Stimulated activated CD4-positive, alpha-beta T cell treated with anti-CD3 and anti-CD28 coated beads, Interleukin-15, amount 100 ng/mL, for 48 hours (primary cell): ENCODE measurements at places on chromosomes 7 and 10.

GRCh38 chr10:1197384-1197783, 141.2 kb downstream of the WDR37 start:
- DNase-seq: no peak

DNA sequence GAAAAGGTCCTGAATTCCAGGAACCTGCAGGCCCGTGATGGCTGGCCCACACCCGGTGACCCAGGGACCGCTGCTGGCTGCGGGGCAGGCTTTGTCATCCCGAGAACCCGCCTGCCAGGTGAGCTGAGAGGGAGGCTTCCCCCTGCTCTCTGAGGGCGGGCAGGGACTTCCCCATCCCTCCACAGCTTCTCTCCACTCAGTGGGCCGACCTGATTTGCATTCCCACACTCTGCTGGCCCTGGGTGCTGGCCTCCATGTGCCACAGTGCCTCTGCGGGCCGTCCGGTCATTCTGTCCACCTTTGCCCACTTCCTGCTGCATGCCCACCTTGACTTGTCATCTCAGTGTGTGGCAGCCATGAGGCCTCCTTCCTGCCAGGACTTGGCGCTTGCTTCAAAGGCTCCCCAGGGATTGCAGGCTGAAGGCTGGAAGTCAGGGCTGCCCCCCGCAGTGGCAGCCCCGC, 35.3 kb downstream of the PALD1 start:
- DNase-seq: peak; percentile 17

DNA sequence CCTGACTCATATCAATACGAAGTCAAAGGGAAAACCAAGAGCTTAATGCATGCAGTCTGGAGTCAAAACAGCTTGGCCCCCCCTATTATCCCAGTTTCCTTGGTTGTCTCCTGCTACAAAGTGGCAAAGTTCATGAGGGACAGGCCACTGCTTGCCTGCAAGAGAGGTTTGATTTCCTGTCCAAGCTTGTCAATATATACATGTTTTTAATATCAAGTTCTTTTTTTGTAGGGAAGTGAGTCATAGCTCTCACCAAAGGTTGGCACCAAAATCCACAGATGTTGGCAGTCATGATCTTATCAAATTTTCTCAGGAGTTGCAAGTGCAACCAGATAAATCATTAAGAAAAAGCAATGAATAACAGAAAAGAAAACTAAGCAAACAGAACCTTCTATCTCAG, 176.8 kb downstream of the COBL start:
- DNase-seq: no peak

- DNase-seq: no peak
Measured at GRCh38 chr10:20890491-20891337, 6.4 kb downstream of the NEBL start.

DNA sequence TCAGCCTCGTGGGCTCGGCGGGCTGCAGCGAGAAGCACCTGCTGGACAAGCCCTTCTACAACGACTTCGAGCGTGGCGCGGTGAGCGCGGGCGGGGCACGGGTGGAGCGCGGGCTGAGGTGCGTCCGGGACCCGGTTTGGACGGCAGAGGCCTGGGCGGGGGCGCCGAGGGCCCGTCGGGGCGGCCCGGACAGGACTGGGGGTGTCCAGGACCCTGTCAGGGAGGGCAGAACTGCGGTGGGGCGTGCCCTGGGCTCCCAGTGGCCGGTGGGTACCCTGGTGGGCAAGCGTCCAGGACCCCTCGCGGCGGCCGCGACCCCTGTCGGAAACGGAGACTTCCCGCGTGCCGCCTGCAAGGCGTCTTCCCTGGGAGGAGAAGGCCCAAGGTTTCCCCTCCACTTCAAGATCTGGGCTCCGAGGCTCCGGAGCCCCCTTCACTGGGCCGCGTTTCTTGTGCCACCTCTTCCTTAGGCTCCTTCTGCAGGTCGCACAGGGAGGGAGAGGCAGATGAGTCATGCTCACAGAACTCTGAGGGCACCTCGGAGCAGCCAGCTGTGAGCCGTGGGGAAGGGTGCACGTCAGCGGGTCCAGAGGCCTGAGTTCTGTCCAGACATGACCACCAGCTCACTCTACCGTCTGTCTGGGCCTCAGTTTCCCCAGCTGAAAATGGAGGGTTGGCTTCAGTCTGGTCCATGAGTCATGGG, 485 bp downstream of the ALOX5 start:
- no peak for DNase-seq

- no peak for DNase-seq
Measured at GRCh38 chr10:51000164-51000563, 74.1 kb upstream of the PRKG1 start.

DNA sequence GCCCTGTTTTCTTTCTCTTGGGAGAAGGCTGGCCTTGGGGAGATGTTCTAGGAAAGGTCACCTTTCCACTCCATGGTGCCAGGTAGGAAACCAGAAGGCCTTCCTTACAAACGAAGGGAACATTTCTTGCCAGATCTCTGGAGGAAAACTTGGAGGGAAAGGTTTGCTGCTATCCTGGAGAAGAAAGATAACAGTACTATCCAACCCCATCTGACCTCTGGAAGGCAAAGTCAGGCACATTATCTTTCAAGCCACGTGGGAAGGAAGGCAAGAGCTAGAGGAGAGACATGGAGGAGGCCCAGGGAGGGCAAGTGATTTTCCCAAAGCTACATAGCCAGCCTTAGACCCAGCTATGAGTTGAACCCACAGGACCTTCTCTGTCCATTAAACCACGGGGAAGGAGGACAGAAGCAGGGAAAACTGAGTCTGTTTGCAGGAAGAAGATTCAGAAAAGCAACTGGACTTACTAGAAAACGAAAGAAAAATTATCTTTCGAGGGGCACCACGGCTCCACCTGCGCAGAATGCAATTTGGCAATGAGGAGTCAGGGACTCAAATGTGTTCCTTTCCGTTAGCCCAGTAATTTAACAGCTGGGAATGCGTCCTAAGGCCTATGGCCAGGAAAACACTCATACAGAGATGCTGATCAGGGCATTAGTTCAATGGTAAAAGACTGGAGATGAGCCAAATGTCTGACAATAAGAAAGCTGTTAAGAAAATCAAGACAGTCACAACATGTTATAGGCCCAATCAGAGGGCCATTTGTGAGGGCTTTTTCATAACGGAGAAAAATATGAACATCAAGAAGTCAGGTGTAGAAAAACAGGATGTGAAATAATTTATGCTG, 32.0 kb upstream of the PSAP start:
- no peak for DNase-seq

DNA sequence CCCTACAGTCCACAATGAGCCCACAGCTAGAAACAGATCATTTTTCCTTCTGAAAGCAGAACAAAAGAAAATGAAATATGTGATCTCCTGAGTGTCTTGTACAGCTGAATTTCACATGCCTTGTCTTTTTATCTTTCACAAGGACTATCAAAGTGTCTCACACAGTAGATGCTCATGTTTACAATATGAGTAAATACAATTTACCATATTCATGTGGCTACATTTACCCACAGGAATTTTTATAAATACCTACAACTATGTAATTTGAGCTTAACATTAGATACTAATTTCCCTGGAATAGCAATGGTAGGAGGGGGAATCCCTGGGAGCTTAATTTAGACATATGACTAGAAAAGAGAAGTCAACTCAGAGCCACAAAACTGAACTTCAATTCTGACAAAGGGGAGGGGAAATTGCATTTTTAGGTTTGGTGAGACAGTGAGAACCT, 186.2 kb downstream of the MACC1 start:
- DNase-seq: no peak

GRCh38 chr7:27141923-27142579, 1.4 kb downstream of the HOXA5 start:
- no peak for DNase-seq

GRCh38 chr7:33779216-33779615, 126.1 kb upstream of the BMPER start:
- no peak for DNase-seq

GRCh38 chr10:131035779-131036178, 275.7 kb downstream of the TCERG1L start:
- no peak for DNase-seq

DNA sequence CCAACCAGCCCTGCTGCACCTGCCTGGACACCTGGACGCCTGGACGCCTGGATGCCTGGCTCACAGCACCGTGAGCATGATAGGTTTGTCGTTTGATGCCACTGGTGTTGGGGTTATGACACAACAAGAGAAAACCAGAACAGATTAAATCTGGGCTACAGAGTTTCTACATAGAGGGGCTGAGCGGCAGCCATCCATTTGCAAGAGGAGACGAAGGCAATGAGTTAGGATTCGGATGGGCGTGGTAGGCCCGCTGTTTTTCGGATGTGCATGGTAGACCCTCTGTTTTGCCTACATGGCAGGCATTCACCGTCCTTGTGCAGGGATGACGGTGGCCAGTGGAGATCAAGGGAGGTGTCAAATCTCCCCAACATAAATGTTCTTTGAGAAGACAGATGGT, 121.5 kb upstream of the RNF32 start:
- no peak for DNase-seq

GRCh38 chr7:124777268-124777667, 11.7 kb upstream of the GPR37 start:
- DNase-seq: no peak

DNA sequence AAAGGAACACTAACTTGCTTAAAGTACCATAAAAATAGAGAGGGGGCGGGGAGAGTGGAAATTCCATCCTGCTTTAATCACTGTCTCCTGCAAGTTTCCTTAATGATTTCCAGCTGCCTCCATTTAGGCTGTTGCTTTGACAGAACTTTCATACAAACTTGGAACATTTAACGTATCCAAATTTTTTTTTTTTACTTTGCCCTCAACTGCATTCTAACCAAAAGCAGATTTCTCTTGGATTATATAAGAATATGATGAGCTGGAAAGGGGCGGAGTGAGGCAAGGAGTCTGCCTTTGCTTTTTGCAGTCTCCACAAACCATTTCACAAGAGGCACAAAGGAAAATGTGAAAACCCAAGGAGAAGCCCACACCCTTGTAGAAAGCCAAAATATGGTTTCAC, 46.6 kb upstream of the COL1A2 start:
- no peak for DNase-seq

DNA sequence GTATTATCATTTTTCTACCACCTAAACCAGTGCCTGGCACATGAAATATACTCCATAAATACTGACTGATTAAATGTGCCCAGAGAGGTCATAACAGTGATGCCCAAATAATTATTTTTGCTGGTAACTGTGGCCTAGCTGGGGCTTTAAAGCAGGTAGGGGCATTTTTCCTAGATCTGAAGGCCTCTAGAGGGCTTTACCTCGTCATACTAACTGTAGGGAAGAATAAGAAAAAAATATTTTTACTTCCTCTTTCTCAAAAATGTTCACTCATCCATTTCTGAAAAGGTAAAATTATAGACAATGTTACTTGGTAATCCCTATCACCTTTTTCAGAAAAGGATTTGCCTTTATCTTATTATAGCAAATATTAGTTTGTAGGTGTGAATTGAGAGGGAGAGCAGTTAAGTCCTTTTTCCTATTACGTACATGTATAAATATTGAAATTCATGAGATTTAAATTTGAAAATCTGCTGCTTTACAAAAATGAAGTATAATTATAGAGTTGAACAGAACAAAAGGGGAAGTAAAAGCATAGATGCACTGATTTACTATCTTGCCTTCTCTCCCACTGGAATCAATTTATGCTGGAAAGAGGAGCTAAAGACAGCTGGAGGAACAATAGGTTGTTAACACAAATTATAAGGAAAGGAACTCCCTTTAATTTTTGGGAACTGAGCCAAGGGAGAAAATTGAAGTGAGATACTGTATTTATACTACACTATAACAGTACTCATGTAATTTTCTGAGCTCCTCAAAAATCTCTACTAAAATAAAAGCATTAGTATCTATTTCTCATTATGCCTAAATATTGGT, 71.5 kb upstream of the NOBOX start:
- no peak for DNase-seq

DNA sequence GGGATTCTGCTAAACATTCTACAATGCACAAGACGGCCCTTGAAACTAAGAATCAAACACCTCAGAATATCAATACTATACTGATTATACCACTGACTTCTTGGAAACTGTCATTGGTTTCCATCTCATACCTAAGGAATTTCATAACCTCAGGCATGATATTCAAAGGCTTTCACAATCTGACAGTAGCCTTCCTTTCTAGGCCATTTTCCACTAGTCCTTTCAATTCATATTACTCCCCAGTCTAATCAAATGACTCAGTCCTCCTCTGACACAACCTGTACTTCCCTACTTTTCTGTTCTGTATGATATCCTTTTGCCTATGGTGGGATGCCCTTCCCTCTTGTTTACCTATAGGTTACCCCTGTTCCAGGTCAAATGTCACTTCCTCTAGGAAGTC, 48.3 kb downstream of the CSTF2T start:
- DNase-seq: no peak

DNA sequence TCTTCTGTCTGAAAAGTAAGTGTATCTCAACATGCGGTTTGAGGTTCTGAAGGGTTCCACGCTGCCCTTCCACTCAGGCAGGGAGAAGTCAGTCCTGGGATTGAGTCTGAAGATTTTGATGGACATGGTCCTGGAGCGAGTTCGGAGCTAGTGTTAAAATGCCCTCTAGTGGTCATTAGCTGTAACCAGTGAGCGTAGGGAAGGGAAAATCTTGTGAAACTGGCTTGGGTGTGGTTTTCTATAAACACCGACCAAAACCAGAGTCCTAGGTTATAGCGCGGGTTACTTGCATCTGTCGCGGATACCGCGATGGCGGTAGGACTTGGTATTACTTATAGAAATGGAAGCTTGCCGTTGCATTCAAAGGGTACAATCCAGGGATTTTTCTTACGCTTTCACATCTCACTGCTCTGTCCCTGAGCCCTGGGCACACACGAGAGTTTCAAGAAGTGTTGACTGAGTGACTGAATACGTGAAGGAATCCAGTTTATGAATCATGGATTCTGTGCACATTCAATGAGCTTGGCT, 348.2 kb upstream of the C7orf33 start:
- DNase-seq: no peak

- no peak for DNase-seq
Measured at GRCh38 chr10:53839440-53840039, 961.5 kb downstream of the PCDH15 start.

GRCh38 chr7:80414331-80414730, 97.5 kb downstream of the GNAT3 start:
- DNase-seq: no peak

DNA sequence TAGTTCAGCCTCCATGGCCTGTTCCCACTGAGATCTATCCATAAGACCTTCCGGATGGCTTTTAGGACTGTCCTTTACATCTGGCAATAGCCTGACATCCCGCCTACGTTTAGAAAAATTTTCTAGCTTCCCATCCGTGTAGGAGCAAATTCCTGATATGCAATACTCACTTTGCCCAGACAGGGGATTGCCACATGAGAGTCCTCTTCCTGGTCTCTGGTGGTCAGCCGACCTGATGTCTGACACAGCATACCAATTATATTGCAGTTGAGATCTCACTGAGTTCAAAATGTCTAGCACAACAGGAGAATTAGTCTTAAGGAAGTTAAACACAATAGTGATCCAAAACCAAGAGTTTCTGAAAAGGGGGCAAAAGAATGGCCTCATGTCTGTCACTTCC, 9.4 kb upstream of the ETV1 start:
- no peak for DNase-seq
